NCI-H345 (cell line): ENCODE measurements at places on chromosomes 2 and 18.

DNA sequence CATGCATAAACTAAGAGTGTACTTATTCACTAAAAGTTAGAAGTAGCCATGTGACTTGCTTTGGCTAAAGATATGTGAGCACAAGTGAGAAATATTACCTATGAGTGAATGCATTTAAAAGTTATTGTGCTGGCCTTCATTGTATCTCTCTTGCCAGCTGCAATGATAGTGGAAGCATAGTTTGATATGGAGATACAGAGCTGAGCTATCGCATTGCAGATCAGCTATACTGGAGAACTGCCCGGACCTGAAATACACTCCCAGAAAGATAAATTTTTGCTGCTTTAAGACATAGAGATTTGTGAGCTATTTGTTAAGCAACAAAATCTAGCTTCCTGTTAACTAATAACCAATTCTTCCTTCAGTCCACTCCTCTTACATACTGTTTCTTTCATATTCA is 571.1 kb downstream of the CPS1 start:
- no peak for DNase-seq

DNA sequence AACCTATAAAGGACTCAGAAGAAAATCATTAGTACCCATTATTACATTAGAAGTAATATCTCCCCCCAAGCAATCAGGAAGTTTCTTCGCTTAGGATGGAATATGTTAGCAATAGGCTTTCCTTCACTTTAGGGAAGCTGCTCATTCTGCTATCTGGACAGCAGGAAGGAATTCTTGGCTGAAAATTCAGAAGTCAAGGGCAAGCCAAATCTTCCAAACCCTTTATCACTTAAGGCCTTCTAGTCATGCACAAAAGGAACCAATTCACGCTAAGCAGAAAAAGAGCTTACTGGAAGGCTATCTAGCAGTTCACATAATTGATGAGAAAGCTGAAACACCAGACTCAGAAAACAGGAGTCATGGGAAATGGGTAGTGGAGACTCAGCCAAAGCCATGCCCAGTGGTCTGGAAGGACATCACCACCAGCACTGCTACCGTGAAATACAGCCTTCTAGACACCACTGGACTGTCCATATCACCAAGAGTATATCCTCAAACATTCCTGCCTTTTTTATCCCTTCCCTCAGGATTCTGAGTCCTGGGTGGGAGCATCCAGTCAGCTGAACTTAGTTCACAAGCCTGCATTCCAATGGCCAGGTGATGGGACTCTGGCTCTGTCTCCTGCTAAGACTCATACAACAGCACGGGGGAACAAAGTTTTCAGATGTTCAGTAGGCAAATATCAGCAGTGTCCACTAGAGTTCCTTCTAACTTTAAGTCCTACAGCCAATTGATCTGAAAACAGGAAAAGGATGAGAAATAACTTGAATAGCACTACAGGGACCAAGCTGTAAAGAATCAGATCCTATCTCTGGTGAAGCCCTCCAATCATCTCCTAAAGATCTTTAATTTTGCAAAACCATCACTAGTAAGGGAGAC is 14.8 kb upstream of the ADAM17 start:
- no peak for DNase-seq

DNA sequence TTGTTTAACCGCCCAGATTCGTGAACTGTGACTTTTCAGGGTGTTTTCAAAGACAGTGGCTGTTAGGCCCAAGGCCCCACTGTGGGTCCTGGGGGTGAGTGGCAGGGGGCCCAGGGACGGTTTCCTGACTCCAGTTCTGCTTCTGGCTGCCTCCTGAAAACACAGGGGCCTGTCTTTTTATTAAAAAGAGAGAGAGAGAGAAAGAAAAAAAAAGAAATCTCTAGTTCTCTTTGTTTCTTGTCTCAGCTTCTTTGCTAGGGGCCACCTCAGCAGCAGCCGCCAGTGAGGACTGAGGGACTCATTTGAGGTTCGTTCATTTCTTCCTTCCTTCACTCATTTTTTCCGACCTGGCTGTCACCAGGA is 15.4 kb upstream of the E2F6 start:
- DNase-seq: no peak

GRCh38 chr2:204343685-204344084 is 201.6 kb upstream of the PARD3B start:
- no peak for DNase-seq

GRCh38 chr2:3840611-3841155 is 137.3 kb downstream of the DCDC2C start:
- DNase-seq: no peak

DNA sequence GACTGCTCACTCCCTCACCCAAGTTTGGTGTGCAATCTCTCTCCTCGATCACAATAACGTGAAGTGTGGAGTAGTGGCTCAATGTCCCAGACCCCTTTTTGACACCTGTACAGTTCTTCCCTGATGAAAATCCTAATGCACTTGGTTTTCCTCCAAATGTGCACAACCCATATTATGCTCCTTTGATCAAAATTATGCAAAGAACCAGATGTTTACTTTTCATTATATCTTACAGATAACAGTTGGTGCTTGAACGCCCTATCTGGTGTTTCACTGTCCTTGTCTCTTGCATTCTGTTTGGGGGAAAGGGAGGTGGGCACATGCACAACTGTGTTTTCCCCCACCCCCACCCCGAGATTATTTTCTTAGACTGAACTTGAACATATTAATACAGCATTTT is 85.0 kb upstream of the CREB1 start:
- DNase-seq: no peak

DNA sequence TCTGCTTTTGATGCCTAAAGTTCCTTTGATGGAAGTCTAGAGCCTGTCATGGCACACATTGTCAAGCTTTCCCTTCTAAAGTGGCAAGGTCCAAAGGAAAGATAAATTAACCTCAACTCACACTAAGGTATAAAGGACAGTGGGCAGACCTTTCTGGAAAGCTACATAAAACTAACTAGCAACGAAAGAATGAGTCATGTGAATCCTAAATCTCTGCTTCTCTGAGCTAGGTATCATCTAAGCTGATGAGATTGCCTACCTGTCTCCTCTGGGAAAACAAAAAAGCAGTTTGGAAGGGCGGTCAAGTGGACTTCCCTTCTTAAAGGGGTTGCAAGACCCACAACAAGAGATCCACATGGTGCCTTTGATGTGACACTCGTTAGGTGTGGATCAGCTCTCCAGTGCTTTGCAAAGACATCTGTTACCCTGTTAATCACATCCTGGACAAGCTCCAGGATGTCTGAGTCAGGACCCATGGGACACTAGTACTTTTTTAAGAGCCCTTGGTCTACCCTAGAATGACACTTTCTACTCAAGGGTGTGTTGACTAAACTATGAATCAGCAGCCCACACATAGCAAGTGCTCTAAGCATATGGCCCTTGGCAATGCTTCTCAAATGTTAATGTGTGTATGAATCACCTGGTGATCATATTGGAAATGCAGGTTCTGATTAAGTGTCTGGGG is 173.5 kb downstream of the ALK start:
- peak; percentile 91 for DNase-seq

DNA sequence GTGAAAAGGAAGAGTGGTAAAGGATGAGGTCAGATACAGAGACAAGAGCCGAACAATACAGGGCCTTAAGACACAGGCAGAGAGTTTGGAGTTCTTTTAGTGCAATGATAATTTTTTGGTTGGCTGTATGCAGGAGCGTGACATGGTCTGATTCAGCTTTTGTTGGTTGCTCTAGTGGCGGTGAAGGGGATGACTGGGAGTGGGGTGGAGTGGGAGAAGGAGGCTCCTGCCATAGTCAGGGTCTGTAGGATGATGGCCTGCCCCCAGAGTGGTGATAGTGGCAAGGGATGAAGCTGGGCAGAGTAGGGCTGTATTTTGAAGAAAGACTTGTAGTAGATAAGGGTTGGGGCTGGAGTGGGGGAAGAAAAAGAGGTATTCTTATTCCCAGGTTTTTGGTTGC is 306.6 kb upstream of the VWC2L start:
- DNase-seq: peak; percentile 39

DNA sequence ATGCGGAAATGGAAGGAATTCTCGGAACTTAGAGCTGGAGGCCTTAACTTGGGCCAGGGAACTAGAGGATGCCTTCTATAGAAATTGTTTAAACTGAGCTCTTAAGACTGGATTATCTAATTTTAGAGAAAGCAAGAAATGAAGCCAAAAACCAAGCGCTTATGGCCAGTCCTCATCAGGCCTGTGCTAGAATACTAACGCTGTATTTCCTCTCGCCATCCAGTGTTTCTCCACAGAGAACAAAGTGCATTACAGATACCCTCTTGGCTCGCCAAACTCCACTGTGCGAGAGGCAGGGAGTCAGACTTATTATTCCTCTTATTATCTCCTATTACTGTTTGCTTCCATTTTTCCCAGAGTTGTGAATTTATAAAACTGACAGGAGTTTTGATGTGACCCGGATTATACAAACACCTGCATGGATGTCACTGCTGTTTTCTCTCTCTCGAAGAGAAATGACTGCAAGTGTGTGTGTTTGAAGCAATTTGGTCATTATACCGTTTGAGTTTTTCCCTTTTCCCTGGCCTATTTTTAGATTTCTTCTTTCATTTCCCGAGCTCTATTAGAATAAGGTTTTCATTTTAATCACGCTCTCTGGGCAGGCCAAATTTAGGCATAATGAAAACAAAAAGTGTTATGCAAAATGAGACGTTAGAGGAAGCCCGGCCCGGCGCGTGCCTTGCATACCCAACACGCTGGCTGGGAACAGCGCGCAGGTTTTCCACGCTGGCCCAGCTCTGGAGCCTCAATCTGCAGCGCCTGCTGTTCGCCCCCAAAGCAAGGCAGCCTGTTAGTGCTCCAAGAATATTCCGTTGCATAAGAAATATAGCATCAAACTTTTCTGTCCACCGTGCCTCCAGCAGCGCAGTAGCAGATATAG is 103.3 kb downstream of the ALK start:
- no peak for DNase-seq

DNA sequence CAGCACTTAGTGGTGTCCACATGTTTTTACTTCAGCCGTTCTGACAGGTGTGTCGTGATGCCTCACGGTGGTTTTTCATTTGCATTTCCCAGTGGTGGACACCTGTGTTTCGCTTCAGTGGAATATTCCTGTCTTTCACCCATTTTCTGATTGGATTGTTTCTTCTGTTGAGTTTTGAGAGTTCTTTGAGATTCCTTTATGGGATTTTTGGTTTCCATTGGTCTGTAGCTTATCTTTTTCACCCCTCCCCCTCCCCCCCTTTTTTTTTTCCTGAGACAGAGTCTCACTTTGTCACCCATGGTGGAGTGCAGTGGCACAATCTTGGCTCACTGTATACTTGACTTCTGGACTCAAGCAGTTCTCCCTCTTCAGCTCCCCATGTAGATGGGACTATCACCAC is 8.0 kb downstream of the ANKRD23 start:
- no peak for DNase-seq

DNA sequence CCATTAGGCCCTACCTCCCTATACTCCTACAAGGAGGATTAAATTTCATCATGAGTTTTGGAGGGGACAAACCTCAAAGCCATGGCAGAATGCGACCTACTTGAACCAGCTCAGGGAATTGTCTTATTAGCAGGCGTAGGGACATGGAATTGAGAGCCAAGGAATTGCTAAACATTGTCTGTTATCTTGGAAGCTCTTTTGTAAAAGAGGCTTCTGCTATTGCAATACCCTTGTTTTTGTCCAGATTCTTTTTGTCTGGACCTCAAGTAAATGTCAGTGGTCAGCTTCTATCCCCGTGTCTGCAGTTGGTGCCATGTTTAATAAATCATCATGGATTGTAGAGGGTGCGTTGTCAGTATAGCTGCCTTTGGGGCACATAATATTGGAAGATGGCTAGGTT is 62.3 kb downstream of the RHBDD1 start:
- DNase-seq: no peak

- no peak for DNase-seq
Observed at GRCh38 chr2:25176138-25176537, 7.8 kb upstream of the POMC start.

DNA sequence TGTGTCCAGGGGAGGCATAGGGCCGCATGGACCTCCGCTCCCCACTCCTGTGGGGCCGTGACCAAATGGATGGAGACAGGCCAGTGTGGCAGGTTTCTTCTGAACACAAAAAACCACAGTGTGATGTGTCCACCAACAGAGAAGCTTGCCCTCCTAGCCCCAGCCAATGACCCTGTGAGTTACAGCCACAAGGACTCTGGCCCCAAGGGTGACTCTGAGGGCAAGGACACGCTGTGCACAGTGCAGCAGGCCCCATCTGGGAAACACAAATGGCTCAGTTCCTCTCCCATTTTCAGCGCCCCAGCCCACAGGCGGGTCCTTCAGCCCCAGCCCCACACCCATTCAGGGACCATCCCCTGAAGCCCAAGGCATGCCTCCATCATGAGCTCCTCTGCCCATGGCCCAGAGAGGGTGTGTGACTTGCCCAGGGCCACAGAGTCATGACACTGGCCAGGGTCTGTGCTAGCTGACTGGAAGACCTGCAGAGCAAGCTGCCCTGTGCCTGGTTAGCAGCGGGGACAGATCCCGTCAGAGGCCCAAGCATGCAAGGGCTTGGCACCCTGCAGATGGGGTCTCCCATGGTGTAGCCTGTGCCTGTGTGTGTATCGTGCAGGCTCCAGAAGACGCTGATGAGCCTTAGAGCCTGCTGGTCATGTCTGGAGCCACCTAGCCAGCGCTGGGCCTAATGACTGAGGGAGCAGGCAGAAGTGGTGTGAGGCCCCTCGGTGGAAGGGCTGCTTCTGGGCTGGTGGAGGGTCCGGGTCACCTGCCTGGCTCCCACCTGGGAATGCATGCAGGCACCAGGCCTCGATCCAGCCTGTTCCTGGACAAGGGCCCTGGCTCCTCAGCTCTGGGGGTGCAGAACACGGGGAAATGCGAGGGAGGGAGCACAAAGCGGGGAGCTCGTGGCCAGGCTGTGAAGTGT is 47.7 kb downstream of the HS6ST1 start:
- no peak for DNase-seq

GRCh38 chr18:14914771-14915170 is 166.8 kb downstream of the ANKRD30B start:
- no peak for DNase-seq

DNA sequence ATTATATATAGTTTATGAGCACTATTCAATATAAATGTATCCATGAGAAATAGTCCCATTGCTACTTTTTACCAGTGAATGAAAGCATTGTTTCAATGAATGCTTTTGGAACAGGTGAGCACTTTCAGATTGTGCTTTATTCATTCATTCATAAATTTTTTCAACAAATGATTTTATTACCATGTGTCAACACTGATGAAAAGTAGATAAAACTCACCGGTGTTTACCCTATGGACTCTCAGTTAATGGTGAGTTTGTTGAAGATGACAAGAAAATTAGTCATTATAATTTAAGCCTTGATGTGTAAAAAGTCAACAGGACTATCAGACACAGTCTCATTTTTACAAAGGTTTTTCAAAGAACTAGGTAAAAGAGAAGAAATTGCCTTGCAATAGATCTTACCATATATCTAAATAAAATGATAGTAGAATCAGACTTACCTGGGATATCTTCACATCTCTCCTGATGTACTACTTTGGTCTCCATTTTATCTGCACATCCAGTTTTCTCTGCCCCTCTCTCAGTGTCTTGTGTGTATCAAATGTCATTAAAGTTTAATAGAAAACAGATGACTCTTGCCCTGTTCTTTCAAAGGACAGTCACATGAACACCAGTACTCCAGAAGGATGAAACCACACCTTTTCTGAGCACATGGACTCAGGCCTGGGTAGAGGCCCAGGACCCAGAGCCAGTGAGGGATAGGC is 325.3 kb upstream of the RND3 start:
- DNase-seq: no peak

GRCh38 chr2:232979871-232980461 is 33.1 kb downstream of the NGEF start:
- no peak for DNase-seq
